ENCODE measurements at places on chromosomes 1 and 21.
A peak's percentile ranks its signal among the peaks of the same experiment; 100 is the strongest.

GRCh38 chr1:109185990-109186732, 27.6 kb upstream of the SARS1 start:
- no peak for DNase-seq

GRCh38 chr1:163985700-163986099, 573.3 kb upstream of the PBX1 start:
- no peak for DNase-seq

DNA sequence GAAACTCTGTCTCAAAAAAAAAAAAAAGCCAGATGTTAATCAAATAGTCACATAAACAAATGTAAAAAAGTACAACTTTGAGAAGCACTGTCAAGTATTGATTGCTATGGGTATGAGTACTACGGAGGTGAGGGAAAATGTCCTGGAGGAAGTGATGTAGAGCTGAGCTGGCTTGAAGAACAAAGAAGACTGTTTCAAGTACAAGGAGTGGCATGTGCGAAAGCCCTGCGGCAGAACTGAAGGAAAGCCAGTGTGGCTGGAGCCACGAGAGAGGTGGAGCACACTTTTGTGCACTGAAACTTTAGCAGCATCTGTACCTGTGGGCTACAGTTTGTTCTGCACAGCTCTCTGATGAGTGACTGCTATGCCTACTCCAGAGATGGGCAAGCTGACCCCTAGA, 5.4 kb upstream of the RPS6KA1 start:
- peak; percentile 66 for DNase-seq

- peak; percentile 51 for DNase-seq
Measured at GRCh38 chr1:211579440-211580302, 710 bp upstream of the SLC30A1 start.

- no peak for DNase-seq
Measured at GRCh38 chr1:207822124-207822601, 70.3 kb downstream of the CD46 start.

DNA sequence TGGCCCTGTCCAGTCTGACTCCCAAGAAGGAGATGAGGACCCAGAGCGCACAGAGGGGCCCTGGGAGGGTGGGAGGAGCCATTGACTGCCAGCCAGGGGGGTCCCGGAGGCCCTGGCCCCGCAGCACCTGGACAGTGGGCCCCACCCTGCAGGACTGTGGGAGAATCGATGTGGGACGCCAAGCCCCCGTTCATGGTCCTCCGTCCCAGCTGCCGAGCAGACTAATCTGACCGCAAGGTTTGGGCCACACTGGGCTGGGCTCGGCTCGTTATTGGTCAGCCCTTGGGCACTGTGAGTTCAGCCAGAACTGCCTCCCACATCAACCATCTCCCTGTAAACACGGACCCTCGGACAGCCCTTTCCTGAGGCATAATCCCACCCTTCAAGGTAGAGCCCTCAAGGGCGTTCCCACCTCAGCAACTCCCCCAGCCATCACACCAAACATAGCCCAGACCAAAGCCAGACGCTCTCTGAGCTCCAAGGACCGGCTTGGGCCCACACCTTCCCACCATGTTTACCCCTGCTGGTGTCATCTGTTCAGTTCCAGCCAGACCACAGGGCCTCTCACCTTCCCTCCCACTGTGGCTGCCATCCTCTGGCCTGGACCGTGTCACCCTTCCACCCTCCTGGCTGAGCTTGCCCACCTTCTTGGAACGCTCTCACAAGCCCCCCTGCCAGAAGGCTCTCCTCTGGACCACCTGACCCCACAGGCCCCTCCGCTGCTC, 16.2 kb upstream of the POFUT2 start:
- no peak for DNase-seq

DNA sequence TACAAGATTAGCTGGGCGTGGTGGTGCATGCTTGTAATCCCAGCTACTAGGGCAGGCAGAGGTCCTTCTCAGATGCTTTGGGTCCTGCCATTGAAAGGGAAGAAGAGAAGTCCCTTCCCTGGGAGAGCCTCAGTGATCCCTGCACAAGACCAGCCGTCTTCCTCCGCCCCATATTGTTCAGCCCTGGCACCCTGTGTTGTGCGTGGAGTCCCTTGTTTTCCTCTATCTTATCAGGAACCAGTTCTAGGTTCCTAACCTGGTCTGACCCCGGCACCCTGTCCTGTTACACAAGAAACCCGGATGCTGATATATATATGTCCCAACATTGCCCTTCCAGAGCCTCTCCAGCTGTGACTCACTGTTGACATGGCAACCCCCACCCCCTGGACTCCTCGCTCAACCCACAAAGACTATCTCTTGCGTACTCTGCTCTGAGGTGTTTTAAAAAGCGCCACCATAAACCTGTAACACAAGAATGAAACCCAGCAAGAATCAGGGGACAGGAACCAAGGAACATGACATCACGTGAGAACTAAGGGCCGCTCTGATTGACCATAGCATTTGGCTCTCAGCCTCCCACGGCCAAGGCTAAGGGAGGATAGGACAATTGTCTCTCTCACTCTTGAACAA, 4.8 kb downstream of the MX2 start:
- no peak for DNase-seq

- no peak for DNase-seq
Measured at GRCh38 chr21:29315131-29315749, 16.5 kb downstream of the BACH1 start.

GRCh38 chr21:24738063-24738462, 869.2 kb downstream of the MRPL39 start:
- DNase-seq: no peak

DNA sequence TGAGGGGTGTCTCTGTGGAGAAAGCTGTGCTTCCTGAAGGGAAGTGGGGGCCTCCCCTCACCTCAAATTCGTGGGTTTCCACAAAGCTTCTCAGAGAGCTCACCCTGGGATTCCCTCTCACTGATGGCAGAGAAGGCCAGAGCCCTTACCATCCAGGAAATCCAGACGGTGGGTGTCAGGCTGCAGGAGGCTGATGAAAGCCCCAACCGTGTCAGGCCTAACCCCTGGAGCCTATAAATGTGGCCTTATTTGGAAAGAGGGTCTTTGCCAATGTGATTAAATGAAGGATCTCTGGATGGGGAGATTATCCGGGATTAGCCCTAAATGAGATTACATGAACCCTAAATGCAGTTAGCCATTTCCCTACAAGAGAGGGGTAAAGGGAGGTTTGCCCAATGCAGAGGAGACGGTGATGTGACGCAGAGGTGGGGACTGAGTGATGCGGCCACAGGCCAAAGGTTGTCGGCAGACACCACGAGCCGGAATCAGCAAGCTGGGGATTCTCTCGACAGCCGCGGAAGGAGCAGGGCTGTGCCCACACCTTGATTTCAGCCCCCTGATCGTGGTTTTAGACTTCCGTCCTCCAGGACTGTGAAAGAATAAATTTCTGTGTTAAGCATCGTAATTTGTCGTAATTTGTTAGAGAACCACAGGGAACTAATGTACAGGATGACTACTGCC, 82.6 kb downstream of the TOMM20 start:
- no peak for DNase-seq

- no peak for DNase-seq
Measured at GRCh38 chr1:230286166-230286889, 139.8 kb downstream of the PGBD5 start.

DNA sequence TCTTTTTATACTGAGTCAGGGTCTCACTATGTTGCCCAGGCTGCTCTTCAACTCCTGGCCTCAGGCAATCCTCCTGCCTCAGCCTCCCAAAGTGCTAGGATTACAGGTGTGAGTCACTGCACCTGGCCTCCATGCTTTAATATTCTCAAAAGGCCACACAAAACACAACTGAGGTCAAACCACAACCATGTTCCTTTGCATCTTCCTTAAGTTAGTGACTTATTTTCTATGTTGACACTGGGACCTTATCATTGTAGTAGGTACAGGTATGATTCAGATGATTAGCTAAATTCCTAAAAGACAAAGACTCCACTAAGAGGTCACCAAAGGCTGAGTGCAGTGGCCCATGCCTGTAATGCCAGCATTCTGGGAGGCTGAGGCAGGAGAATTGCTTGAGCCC, 131.9 kb upstream of the ATP1B1 start:
- DNase-seq: no peak

Measured in SK-MEL-5 (cell line).